ENCODE measurements at places on chromosomes 5 and 9.
A peak's percentile ranks its signal among the peaks of the same experiment; 100 is the strongest.

DNA sequence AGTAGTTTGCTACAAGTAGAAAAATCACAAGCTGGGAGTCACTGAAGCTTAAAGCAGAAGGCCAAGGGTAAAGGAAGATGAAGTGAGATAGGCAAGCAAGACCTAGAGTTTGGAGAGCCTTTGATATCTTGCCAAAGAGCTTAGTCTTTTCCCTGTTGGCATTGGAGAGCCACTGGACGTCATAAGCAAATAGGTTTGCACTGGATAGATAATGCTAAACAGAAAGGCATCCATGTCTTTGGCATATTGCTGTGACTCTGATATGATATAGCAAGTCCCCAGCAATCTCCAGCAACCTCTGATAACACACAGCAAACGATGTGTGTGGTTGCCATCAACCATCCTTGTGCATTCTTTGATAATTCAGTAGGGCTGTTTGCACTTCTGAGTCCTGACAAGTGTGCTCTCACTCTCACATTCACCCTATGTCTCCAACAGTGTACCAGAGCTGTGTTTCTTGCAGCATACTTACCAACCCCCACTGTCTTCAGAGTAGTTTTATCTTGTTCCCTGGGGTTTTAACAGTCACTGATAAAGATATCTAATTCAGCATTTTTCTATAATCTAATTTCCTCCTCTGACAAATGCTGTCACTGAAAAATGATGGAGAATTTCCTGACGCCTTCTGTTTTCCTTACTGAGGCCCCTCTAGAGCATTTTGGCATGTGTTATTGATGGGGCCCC, 16.9 kb upstream of the FREM1 start:
- no peak for DNase-seq

GRCh38 chr9:83669067-83669466, 38.7 kb downstream of the UBQLN1 start:
- no peak for DNase-seq

DNA sequence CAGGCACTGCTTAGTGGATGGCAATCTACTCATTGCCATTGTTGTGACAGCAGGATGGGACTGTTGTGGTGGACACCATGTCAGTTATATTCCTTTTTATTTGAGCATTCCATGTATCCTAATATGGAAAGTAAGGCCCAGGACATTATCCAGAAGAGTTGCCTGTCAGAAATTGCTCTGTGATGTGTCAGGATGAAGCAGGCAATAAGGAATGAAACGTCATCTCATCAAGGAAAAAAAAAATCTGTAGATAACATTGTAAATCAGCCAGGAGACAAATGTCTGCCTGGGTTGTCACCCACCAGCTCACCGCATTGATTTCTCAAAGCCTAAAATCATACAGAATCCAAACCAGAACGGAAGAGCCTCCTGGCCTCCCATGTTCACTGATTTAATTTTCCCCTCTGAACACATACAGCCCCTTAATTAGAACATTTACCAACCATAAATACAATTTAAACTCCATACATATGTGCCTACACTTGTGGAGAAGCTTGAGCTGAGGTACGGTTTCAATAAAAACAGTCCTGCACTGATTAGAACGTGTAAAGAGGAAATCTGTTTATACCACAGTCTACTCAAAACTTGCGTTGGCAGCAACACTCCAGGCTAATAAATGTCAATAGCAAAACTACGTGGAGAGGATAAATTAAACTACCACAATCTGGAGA, 73.9 kb downstream of the FOXD1 start:
- DNase-seq, result no peak

GRCh38 chr5:21704974-21705668, 1148.0 kb downstream of the CDH12 start:
- no peak for DNase-seq

- DNase-seq, result peak; percentile 93
Measured at GRCh38 chr5:139676951-139677735, 29.0 kb downstream of the CXXC5 start.

GRCh38 chr5:66171349-66172344, 27.5 kb downstream of the SREK1 start:
- DNase-seq, result peak; percentile 60

DNA sequence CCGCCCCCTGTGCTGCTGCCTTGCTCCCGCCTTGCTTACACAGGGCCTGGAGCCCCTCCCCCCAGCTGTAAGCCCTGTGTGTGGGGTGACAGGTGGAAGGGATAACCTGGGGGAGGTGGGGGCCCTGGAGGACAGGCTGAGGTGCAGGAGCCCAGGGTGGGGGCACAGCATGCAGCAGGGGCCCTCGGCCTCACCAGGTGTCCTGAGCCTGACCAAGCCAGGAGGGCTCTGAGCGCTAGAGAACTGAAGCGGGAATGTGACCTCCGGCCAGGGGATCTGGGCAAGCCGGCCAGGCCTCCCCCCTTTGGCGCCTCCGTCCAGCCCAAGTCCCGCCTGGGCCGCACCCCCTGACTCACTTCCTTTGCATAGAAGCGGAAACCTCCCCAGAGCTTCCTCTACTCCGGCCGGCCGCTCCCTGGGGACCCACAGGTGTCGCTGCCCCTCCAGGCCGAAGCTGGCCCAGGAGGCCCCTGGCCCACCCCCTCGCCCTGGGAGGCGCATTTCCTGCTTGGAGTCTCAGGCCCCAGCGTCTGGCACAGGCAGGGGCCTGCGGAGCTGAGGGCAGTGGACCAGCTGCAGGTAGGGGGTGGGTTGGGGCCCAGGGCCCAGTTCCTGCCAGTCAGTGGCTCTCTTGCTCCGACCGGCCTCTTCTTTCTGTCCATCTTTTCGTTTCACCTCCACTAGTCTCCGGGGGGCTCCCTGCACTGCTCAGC, at the start of gene TOR4A:
Gene TOR4A (plus strand): TSS at position 398 of the 713 bp plus-strand sequence. CDS start 964 bp downstream, outside the sequence.
- DNase-seq, result peak; percentile 41

GRCh38 chr5:69013481-69013880, 80.3 kb upstream of the SLC30A5 start:
- no peak for DNase-seq

GRCh38 chr5:153756540-153756939, 266.1 kb downstream of the GRIA1 start:
- DNase-seq, result no peak
